ENCODE measurements at places on chromosomes 12 and 14. TPM values are rescaled to one million over a fixed set of nuclear protein-coding genes. Genes with fewer than 3 reads are reported as not detected.

DNA sequence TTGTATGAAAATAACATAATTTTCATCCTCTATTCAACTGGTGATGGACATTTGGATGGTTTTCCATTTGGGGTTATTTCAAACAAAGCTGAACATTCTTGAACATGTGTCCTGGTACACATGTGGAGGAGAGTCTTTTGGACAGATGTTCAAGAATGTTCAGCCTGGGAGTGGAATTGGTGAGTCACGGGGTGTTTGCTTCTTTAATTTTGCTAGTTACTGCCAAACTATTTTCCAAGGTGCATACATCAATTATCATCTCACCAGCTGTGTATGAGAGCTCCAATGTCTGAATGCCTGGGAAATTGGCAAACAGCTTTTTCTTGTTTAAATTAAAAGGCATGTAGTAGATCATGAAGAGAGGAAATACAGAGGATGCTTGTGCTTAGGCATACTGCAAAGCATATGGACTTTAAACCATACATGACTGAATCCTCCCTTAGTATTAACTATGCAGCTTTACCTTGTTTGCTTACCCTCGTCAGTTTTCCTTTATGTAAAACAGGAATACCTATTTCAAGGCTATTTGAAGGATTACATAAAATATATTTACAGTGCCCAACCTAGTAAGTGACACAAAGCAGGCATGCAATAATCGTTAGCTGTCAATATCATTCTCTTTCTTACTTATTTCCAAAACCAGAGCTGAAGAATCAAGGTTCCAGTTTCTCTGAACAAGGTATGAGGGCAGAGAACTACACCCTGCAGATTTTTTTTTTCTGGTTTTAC, 152.1 kb downstream of the ITPR2 start:
- peaks cover 19% of the 10 kb centered on the region for H3K36me3 ChIP-seq
- no peak overlapping the region for H3K27ac ChIP-seq
- no peaks in the 10 kb centered on the region for H3K27me3 ChIP-seq
- DNase-seq = no peak
- no peak overlapping the region for H3K4me3 ChIP-seq
- H3K4me1 ChIP-seq = no peaks in the 10 kb centered on the region

DNA sequence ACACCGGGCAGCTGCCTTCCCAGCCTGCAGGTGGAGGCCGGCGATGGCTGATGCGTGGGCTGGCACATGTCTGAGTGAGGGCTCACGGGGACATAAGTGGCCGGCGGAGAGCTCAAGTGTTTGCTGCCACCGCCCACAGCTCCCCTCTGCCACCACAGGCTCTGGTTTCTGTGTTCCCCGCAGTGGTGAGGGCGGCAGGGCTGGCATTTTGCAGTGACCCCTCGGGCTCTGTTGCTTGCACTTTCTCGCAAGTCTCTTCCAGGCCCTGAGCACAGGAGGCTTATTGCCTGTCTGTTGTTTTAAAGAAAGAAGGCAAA, 271.0 kb upstream of the RTL1 start:
- peaks cover 13% of the 10 kb centered on the region for H3K27me3 ChIP-seq
- DNase-seq = no peak
- H3K4me1 ChIP-seq = no peaks in the 10 kb centered on the region
- H3K36me3 ChIP-seq = no peaks in the 10 kb centered on the region
- H3K27ac ChIP-seq = no peak overlapping the region
- H3K4me3 ChIP-seq = no peak overlapping the region

GRCh38 chr14:87868920-87869319, 124.1 kb downstream of the GALC start:
- DNase-seq = no peak
- no peaks in the 10 kb centered on the region for H3K36me3 ChIP-seq
- peaks cover 13% of the 10 kb centered on the region for H3K4me1 ChIP-seq
- H3K27ac ChIP-seq = no peak overlapping the region

The STYX gene
- total RNA-seq = 13.2 TPM

- no peak overlapping the region for H3K4me3 ChIP-seq
- no peaks in the 10 kb centered on the region for H3K36me3 ChIP-seq
- no peak overlapping the region for H3K27ac ChIP-seq
- no peaks in the 10 kb centered on the region for H3K4me1 ChIP-seq
These were observed 29.0 kb upstream of the LUM start for GRCh38 chr12:91140026-91140931.

GRCh38 chr14:20934148-20934762, 21.0 kb upstream of the RNASE2 start:
- H3K27me3 ChIP-seq = peaks cover 2% of the 10 kb centered on the region
- no peak overlapping the region for H3K27ac ChIP-seq
- peak; percentile 65 for DNase-seq
- H3K4me3 ChIP-seq = no peak overlapping the region
- no peaks in the 10 kb centered on the region for H3K4me1 ChIP-seq

The MIPOL1 gene
- not detected for total RNA-seq

- H3K4me3 ChIP-seq = no peak overlapping the region
- H3K27ac ChIP-seq = no peak overlapping the region
- no peak for DNase-seq
- H3K27me3 ChIP-seq = peaks cover 5% of the 10 kb centered on the region
- no peaks in the 10 kb centered on the region for H3K36me3 ChIP-seq
- no peaks in the 10 kb centered on the region for H3K4me1 ChIP-seq
These were observed 241.1 kb upstream of the DCN start for GRCh38 chr12:91423693-91424050.

DNA sequence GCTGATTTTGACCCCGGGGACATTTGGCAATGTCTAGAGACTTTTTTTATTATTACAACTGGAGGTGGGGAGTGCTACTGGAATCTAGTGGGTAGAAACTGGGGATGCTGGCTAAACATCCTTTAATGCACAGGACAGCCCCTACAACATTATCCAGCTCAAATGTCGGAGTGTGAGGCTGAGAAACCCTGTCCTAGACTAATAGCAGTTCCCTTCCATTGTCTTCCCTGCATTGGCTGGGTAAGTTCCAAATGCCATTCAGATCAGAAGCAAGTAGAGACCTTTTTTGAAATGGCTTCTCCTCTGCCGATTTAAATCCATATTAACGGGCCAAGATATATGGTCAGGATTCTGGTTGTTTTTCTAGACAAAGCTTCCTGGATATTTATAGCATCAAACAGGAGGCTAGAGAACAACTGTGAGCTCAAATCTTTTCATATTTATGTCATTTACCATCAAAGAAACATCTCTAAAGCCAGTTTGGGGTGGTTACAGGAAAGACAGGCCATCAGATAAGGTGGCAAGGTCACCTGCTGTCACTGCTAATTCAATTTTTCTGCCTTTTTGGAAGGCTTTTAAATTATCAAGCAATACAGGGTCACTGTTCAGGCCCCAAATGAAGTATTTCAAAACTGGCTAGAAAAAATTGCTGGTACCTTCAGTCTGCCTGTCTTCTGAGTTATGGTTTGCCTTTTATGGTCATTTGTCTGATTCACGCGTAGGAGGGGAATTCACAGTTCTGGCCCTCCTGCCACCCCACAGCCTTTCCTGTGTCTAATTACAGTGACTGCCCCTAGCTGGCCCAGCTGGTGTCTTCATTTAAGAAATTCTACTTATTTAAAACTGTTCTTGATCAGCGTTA, 20.1 kb upstream of the AKAP5 start:
- H3K36me3 ChIP-seq = peaks cover 62% of the 10 kb centered on the region
- peaks cover 48% of the 10 kb centered on the region for H3K4me1 ChIP-seq
- peak overlapping the region; percentile 1 for H3K4me3 ChIP-seq
- H3K27me3 ChIP-seq = no peaks in the 10 kb centered on the region
- peak; percentile 79 for DNase-seq
- peak overlapping the region; percentile 94 for H3K27ac ChIP-seq

- H3K4me3 ChIP-seq = no peak overlapping the region
- H3K27ac ChIP-seq = no peak overlapping the region
- H3K4me1 ChIP-seq = no peaks in the 10 kb centered on the region
- DNase-seq = no peak
- H3K36me3 ChIP-seq = no peaks in the 10 kb centered on the region
These were observed 18.1 kb downstream of the PRICKLE1 start for GRCh38 chr12:42571327-42572009.

The EPS8 gene
- total RNA-seq = 2.3 TPM

- no peaks in the 10 kb centered on the region for H3K27me3 ChIP-seq
- H3K27ac ChIP-seq = no peak overlapping the region
- H3K4me3 ChIP-seq = no peak overlapping the region
These were observed 137.9 kb upstream of the ARID2 start for GRCh38 chr12:45591635-45592034.
